ENCODE measurements at places on chromosomes 2 and 18. TPM values are rescaled to one million over a fixed set of nuclear protein-coding genes. Genes with fewer than 3 reads are reported as not detected.

Gene ALKAL2
- 0.30 TPM for total RNA-seq

Gene HOXD13
- not detected for total RNA-seq

Gene SEPTIN2
- total RNA-seq: 326 TPM

Gene TNFAIP6
- total RNA-seq: 7.6 TPM

Gene TCF23
- not detected for total RNA-seq

Gene RSAD2
- 1.8 TPM for total RNA-seq

Gene FNDC4
- 9.0 TPM for total RNA-seq

Gene GAD1
- not detected for total RNA-seq

Gene EXOC6B
- 35.3 TPM for total RNA-seq

Gene CRYGD
- total RNA-seq: not detected

Gene ANKRD36C
- 28.1 TPM for total RNA-seq

Gene ACYP2
- 17.8 TPM for total RNA-seq

Gene VIL1
- total RNA-seq: not detected

Gene FOXD4L1
- total RNA-seq: 0.50 TPM

Gene G6PC2
- not detected for total RNA-seq

Gene VWC2L
- not detected for total RNA-seq

Gene MAB21L4
- 0.27 TPM for total RNA-seq

Gene DLX1
- not detected for total RNA-seq

Gene EVX2
- 0.08 TPM for total RNA-seq

Gene SLC4A5
- 1.8 TPM for total RNA-seq

Gene DIPK1C
- total RNA-seq: 0.42 TPM

Gene ZBTB7C
- total RNA-seq: 10.6 TPM

Gene SLC16A14
- total RNA-seq: 3.0 TPM

Gene REG3G
- total RNA-seq: not detected

Gene USP40
- total RNA-seq: 18.7 TPM

Gene NRBP1
- total RNA-seq: 78.5 TPM

Gene RASGRP3
- total RNA-seq: 6.9 TPM

Gene SLC20A1
- 25.4 TPM for total RNA-seq

Gene STK36
- total RNA-seq: 36.6 TPM

Gene CHCHD5
- total RNA-seq: 7.7 TPM

Gene SULT1C4
- 2.3 TPM for total RNA-seq

Gene TMEM163
- 0.89 TPM for total RNA-seq

Gene CDH7
- total RNA-seq: not detected

Gene FAM237A
- not detected for total RNA-seq

Gene HOXD3
- 2.3 TPM for total RNA-seq

Gene ARHGEF4
- 22.5 TPM for total RNA-seq

Gene CCDC102B
- 3.8 TPM for total RNA-seq

Gene DSG2
- total RNA-seq: 3.8 TPM

Gene ABCG8
- total RNA-seq: 0.12 TPM

Gene METAP1D
- 5.6 TPM for total RNA-seq
